ENCODE measurements at places on chromosomes 4 and X.

GRCh38 chrX:121832446-121832845 is 785.0 kb downstream of the GLUD2 start:
- no peak for DNase-seq

DNA sequence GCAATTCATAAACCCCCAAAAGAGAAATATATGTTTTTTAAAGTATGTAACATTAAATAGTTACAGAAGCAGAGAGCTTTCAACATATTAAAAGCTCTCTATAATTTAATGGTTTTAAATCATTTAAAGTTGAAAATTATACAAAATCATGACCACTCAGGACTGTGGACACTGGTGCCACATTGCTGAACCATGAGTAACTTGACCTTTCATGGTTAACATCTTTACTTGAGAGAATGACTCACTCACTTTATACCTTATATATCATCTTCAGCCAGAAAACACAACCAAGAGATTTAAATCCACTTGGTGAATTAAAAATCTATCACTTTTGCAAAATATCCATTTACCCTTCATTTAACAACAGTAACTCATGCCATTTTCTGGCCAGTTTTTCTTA is 584.3 kb upstream of the SMIM31 start:
- no peak for DNase-seq

DNA sequence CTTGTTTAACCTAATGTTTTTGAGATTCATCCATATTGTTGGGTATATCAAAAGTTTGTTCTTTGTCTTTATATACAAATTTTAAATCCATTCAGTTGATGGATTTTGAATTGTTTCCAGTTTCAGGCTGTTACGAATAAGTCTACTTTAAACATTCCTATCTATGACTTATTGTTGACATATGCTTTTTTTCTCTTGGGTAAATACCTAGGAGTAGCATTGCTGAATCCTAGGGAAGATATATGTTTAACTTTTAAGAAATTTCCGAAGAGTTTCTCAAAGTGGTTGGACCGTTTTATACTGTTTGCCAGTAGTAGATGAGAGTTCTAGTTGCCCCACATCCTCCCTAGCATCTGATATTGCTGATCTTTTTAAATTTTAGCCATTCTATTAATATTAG is 60.9 kb upstream of the IL13RA1 start:
- DNase-seq = no peak

- DNase-seq = no peak
Measured at GRCh38 chr4:88452912-88453311, 4.0 kb upstream of the HERC5 start.

DNA sequence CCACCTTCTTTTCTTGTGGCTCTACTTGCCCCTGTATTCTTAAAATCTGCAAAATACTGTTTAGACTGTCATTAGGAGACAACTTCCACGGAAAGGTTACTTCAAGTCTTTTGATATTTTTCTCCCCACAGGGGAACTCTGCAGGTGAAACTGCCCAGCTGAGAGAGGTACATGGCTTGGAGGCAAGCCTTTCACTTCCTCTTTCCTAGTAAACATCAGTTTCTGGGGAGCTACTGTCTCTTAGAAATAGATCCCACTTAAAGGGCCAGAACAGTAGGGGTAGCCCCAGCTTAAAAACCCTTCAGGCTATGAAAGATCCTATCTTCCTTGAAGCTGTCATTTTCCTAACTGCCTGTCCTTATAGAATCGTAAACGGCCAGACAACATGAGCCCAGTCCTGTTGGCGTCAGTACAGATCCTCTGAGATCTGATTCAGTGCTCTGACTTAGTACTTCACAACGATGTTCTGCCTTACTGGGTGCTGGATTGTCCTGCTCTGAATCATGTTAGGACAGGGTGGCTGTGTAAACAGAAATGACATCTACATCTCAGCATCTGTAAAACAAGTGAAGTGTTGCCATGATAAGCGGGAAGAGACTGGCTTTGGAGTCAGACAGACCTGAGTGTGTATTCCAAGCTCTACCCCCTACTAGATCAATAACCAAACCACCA is 102.1 kb downstream of the ITIH6 start:
- no peak for DNase-seq

DNA sequence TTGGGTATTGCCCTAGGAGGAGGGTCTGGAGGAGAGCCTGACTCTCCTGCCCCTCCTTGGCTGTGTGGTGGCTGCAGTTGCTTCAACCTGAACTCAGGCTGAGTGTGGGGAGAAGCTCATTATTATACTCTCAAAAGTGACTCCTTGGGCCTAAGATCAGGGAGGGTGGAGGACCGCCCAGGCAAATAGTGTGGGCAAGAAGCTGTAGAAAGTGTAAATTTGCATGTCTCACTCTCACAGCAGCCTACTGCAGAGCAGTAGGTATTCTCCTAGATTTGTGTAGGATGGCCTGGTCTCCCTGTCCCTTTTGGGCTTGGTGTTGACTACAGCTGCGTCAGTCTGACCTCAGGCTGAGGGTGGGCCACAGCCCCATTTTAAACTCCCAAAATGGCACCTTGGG is 156.1 kb downstream of the ZNF330 start:
- no peak for DNase-seq

DNA sequence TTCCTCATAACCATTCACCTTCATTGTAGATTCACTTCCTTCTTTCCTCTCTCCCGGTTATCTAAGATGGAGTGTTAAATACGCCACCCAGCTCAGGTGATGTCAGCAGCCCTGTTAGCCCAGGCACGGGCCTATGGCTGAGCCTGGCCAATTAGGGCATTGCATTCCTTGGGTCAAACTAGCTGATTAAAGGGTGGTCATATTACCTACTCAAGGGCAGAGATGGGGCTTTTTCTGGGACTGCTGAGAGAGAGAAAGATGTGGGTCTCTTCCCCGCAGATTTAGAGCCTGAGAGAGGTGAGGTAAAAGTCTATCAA is 39.9 kb upstream of the AFAP1 start:
- DNase-seq = no peak

- peak; percentile 37 for DNase-seq
Measured at GRCh38 chrX:120308959-120309872, 2.0 kb downstream of the TMEM255A start.
